ENCODE measurements at places on chromosomes 1 and 21.

- no peak for DNase-seq
These were observed 312.5 kb upstream of the ZRANB2 start for GRCh38 chr1:71393301-71393700.

- DNase-seq, result peak; percentile 16
These were observed 27.8 kb downstream of the NTPCR start for GRCh38 chr1:232978091-232978634.

- no peak for DNase-seq
These were observed 10.0 kb upstream of the IRF6 start for GRCh38 chr1:209815931-209816341.

GRCh38 chr21:46323227-46323709, 402 bp downstream of the C21orf58 start:
- DNase-seq, result no peak

- DNase-seq, result no peak
These were observed 56.7 kb upstream of the SRP9 start for GRCh38 chr1:225720937-225721336.

Measured in fibroblast of skin of abdomen (primary cell).